KBM-7 (cell line): ENCODE measurements at places on chromosomes 4 and X.

GRCh38 chr4:108169664-108170063, 932 bp upstream of the LEF1 start:
- no peak for DNase-seq

DNA sequence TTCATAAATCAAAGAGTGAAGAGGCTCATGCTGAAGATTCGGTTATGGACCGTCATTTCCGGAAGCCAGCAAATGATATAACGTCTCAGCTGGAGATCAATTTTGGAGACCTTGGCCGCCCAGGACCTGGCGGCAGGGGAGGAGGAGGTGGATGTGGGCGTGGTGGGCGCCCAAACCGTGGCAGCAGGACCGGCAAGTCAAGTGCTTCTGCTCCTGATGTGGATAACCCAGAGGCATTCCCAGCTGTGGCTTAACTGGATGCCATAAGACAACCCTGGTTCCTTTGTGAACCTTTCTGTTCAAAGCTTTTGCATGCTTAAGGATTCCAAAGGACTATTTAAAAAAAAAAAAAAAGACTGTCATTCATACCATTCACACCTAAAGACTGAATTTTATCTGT, 44.0 kb upstream of the EFNB1 start:
- DNase-seq, result no peak

- DNase-seq, result no peak
Observed at GRCh38 chrX:26927419-26927818, 535.7 kb downstream of the PPP4R3C start.

- DNase-seq, result no peak
Observed at GRCh38 chr4:182147391-182147790, 95.8 kb upstream of the TENM3 start.

DNA sequence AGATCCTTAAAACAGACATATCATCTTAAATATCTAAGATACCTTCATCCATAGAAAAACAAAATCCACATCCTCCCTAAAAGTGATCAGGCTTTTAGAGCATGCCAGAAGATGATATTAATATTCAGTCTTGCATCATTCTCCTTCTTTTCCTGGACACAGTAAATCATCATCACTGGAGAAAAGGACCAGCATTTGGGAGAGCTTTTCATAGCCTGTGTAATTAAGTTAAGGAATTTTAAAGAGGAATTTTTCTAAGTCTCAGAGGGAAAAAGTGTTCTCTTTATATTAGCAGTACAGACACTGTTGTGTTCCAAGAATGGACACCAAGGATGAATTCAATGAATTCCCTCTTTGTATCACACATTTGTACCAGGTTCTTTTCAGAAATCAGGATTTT, 696 bp downstream of the SCRG1 start:
- DNase-seq, result no peak

DNA sequence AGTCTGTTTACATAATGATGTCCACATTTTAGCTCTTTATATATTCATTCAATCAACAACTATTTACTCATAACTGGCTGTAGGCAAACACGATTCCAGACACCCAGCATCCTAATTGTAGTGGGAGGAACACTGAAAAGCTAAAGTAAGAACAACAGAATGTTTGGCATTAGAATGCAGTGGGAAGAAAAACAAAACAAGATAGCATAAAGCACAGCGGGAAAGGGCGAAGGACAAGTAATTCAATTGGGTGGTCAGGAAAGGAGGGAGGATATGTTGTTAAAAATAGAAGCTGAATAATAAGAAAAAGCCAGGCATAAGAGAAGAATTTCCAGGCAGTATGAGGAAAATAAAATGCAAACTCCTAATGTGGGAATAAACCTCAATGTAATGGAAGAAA, 189.5 kb upstream of the FAT4 start:
- DNase-seq, result no peak

DNA sequence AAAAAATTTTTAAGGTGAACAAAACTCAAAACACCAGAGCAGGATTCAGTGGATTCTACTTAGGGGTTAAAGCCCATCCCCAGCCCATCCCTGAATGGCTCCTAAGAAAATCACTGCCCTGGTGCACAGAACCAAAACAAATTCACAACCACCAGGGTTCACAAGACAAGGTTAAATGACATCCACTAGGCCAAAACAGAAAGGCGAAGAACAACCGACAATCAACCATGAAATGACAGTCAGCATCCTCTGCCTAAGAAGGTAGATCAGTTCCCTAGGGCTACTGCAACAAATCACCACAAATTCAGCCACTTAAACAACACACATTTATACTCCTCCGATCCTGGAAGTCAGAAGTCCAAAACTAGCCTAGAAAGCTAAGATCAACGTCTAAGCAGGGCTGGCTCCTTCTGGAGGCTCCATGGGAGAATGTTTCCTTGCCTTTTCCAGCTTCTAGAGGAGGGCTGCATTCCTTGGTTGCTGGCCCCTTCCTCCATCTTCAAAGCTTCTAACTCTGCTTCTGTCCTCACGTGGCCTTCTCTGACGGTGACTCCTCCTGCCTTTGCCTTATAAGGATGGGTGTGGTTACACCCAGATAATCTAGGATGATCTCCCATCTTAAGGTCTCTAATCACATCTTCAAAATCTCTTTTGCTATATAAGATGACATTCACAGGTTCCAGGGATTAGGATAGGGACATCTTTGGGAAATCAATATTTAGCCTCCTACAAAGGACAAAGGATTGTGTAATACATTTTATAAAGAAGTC, 1.8 kb downstream of the CCNQ start:
- DNase-seq, result peak; percentile 11

- no peak for DNase-seq
Observed at GRCh38 chrX:97126020-97126419, 242.3 kb downstream of the RPA4 start.

DNA sequence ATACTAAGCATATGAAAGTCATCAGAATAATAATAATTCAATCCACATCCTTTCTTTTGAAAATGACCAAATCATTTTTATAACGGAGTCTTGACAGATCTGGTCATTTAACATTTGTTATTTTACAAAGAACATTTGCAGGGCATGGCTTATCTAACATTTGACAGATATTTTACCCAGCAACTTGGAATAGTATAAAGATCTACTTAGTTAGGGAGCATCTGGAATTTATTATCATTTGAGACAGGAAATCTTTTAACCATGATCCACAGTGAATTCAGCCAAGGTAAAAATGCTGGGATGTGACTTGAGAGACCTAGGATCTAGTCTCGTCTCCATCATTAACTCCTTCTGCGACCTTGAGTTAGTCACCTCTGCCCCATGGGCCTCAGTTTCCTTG, 22.4 kb downstream of the STARD8 start:
- DNase-seq, result no peak

GRCh38 chr4:140135529-140136088, 18.4 kb downstream of the MAML3 start:
- DNase-seq, result no peak

DNA sequence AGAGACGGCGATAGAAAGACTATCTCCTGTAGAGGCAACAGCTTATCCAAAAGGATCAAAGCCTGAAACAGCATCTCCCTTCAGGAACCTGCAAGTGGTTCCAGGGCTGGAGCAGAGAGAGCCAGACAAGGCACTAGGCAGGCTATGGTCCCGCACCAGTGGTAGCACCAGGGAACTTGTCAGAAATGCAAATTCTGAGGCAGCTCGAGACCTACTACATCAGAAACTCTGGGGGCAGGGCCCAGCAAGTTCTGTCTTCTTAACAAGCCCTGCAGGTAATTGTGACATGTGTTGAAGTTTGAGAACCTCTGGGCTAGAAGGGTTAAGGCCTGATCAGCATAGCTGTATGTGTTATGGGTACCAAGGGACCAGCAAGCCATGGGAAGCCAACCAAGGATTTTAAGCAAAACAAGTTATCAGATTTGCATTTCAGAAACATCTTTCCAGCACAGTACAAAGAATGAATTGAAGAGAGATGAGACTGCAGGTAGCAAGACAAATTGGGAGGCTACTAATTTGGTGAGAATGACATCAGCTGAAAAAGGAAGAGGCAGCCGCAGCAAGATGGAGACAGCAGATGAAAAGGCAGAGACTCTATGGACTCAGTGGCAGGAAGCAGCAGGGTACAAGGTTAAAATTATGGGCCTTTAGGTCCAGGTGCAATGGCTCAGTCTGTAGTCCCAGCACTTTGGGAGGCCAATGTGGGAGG, 139.7 kb downstream of the TSPAN5 start:
- DNase-seq, result no peak

GRCh38 chr4:102717448-102718092, 43.2 kb downstream of the MANBA start:
- DNase-seq, result no peak

DNA sequence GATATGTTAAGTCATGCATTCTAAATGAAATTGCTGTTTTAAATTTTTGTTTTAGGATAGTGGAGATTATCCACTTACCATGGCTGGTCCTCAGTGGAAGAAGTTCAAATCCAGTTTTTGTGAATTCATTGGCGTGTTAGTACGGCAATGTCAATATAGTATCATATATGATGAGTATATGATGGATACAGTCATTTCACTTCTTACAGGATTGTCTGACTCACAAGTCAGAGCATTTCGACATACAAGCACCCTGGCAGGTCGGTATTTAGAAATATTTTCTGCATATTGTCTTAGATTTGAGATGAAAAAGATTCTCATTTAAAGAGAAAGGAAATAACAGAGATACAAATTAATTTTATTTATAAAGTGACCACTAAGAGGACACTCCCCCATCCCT, 83.6 kb downstream of the STAG2 start:
- no peak for DNase-seq

GRCh38 chr4:23839279-23839678, 50.6 kb downstream of the PPARGC1A start:
- DNase-seq, result no peak

DNA sequence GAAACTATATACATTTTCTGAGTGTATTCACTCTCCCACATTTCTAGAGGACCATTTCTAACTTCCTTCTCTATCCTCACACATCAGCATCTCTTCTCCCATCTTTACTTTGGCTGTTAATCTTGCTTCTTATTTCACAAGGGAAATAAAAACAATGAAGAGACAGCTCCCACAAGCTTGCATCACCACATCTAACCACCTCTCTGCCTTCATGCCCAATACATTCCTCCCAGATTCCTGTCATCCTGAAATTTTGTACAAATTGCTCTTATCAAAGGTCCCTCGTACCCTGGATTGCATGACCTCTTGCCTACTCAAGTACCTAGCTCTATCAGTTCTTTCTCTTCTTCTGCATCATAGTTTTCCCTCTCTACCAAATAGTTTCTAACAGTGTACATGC, 215.2 kb downstream of the ANTXR2 start:
- no peak for DNase-seq

DNA sequence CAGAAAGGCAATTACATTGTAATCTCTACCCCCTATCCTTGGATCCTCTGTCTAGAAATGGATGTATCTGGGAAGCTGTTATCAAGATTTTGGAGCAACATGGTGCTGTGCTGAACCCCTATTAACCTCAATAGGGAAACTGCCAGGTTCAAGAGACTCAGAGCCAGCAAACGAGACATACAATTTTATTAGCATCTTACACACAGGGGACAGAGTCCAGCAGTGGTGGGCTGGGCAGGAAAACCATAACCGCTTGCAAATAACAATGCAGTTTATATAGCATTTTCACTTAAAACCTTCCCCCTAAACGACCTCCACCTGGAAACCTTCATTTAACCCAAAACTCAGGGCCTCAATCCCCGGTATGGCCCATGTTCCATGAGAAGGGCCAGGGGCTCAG, 79.5 kb downstream of the SYTL5 start:
- no peak for DNase-seq

DNA sequence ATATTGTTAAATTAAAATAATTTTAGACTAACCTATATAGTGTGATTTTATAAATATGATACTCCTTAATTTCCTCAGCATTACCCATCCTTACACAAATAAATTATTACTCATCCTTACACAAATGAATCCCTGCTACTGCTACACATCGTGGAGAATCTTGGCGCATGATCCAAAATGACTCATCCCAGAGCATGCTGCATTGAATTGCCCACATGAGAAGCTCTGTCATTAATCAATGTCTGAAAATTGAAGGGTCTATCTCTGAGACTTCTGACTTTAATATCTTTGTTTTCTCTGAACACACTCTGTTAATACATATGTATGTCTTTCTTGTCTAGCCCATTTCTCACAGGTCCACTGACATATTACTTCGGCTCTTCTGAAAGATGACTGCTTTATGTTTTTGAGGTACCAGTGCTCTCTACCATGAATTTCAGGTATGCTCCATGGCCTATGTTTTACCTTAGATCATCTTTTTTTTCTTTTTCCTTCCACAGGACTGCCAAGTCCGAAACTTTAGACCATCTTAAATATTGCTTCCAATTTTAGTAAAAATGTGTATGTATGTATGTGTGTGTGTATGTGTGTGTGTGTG, 15.7 kb upstream of the DUSP21 start:
- DNase-seq, result no peak

GRCh38 chr4:64384237-64385203, 24.7 kb downstream of the TECRL start:
- DNase-seq, result no peak

DNA sequence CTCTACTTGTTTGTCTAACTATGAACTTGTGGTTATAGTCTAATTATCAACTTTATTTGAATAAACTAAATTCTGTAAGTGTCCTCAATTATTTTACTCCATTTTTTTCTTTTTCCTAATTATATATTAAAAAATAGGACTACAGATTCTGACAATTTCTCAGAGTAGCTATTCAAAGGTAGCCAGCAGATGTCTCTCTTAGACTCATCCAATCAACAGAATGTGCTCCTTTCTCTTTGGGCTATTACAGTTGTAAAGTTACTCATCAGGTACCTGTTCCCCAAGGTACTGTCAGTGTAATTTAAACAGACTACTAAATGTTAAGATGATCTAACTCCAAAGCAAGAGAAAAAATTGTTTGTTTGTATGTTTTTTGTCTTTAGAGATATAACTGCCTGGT, 248.6 kb downstream of the PCDH18 start:
- DNase-seq, result no peak

- DNase-seq, result no peak
Observed at GRCh38 chr4:6179362-6179761, 21.0 kb downstream of the JAKMIP1 start.

DNA sequence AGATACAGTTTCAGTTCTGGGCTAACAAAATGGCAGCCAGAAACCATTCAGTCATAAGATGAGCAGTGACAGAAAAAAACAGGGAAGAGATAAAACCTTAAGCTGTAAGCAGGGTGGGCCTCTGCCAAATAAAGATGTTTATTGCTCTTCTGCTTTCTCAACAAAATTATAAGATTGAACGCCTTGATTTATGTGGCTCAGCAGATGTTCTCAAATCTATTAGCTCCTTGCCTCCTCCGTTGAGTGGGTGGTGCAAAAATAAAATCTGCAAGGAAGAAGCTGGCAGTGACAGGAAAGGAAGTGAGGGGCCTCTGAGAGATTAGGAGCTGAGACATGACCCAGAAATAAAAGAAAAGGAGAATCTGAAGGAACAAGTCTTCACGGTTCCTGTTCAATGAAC, 206.6 kb downstream of the PTTG2 start:
- peak; percentile 51 for DNase-seq
